ENCODE measurements at places on chromosomes 12 and 14. TPM values are rescaled to one million over a fixed set of nuclear protein-coding genes. Genes with fewer than 3 reads are reported as not detected.

- no peak for DNase-seq
Measured at GRCh38 chr12:124513297-124513867, 54.0 kb downstream of the NCOR2 start.

- no peak for DNase-seq
Measured at GRCh38 chr12:47819138-47819895, 386 bp downstream of the HDAC7 start.

ADAM20 gene
- 0.36 TPM for polyA plus RNA-seq

KLRF1 gene
- polyA plus RNA-seq, result 0.94 TPM
